Panc1 (cell line): ENCODE measurements at places on chromosomes 1 and 21. TPM values are rescaled to one million over a fixed set of nuclear protein-coding genes. Genes with fewer than 3 reads are reported as not detected.
A peak's percentile ranks its signal among the peaks of the same experiment; 100 is the strongest.

The DISC1 gene
- 0.36 TPM for total RNA-seq

The C8A gene
- not detected for total RNA-seq

The HES2 gene
- total RNA-seq: 11.1 TPM

The RGL1 gene
- 0.92 TPM for total RNA-seq

The WNT9A gene
- 26.5 TPM for total RNA-seq

The BARHL2 gene
- total RNA-seq: not detected

The FCGR2B gene
- 0.15 TPM for total RNA-seq

The KCNJ15 gene
- total RNA-seq: 0.13 TPM

The INPP5B gene
- 17.7 TPM for total RNA-seq

The METTL13 gene
- total RNA-seq: 41.9 TPM

GRCh38 chr1:205199931-205200299 is 11.6 kb downstream of the DSTYK start:
- H3K4me1 ChIP-seq: no peaks in the 10 kb centered on the region
- H3K27me3 ChIP-seq: no peaks in the 10 kb centered on the region
- H3K4me3 ChIP-seq: no peak overlapping the region
- no peak for DNase-seq

- H3K27me3 ChIP-seq: no peaks in the 10 kb centered on the region
- H3K36me3 ChIP-seq: no peaks in the 10 kb centered on the region; the same call in 1 of the 2 replicates
- H3K27ac ChIP-seq: peak overlapping the region; percentile 97
Measured at GRCh38 chr21:37071561-37072273, 1.2 kb downstream of the PIGP start.

GRCh38 chr1:20167126-20167525 is 18.8 kb upstream of the UBXN10 start:
- H3K4me3 ChIP-seq: no peak overlapping the region
- H3K27ac ChIP-seq: no peak overlapping the region
- H3K36me3 ChIP-seq: no peaks in the 10 kb centered on the region
- DNase-seq: no peak
- H3K27me3 ChIP-seq: no peaks in the 10 kb centered on the region

DNA sequence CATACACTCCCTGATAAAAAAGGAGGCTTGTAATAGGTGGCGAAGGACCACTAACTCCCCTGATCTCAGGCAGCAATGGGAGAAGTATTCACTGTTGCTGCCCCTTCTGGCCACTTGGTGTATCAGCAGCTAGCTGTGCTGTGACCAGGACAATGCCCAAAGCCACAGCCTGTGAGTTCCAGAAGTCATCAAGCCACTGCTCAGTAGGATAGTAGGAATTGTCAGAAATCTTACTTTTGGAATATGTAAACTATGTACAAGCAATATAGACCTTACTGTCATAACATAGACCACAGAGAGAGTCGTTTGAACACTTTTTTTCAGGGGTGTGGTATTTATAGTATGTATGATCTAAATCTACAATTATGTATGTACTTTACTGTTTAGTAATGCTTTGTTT is 248.3 kb upstream of the CAMK1G start:
- H3K4me1 ChIP-seq: no peaks in the 10 kb centered on the region
- DNase-seq: peak; percentile 20
- H3K36me3 ChIP-seq: no peaks in the 10 kb centered on the region
- H3K4me3 ChIP-seq: no peak overlapping the region

- no peaks in the 10 kb centered on the region for H3K4me1 ChIP-seq
- H3K27ac ChIP-seq: no peak overlapping the region
- DNase-seq: no peak
- H3K27me3 ChIP-seq: no peaks in the 10 kb centered on the region
- no peaks in the 10 kb centered on the region for H3K36me3 ChIP-seq
Measured at GRCh38 chr21:15095326-15095725, 30.5 kb upstream of the NRIP1 start.

GRCh38 chr21:24935991-24936390 is 671.3 kb downstream of the MRPL39 start:
- DNase-seq: no peak
- no peaks in the 10 kb centered on the region for H3K4me1 ChIP-seq
- H3K4me3 ChIP-seq: no peak overlapping the region
- no peaks in the 10 kb centered on the region for H3K27me3 ChIP-seq

DNA sequence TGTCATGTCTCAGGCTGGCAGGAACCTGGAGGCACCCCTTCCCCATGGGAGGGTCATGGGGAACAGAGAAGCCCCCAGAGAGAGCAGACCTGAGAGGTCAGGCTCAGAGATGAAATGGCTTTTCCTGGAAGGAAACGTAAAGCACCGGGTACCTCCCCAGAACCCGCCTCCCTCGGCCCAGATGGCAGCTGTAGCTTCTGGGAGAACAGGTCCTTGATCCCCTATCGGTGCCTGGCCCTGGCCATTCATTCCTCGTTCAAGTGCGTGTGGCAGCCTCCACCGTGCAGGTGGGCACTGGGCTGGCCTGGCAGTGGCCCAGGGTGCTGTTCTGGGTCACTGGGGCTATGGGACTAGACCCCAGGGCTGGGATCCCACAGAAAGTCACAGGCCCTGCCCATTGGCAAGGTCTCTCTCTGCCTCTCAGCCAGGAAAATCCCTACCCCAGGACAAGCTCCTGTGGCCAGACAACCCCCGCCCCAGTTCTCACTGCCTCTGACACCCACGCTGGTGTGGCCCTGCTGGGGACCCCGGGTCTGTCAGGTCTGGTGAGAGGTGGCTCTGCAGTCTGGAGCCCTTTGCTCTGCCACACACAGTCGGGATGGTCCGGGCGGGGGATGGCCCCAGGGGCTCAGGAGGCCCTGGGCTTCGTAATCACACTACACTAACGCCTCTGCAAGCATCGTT is 183.2 kb upstream of the VAMP3 start:
- H3K36me3 ChIP-seq: no peaks in the 10 kb centered on the region
- no peaks in the 10 kb centered on the region for H3K27me3 ChIP-seq
- DNase-seq: no peak
- H3K27ac ChIP-seq: no peak overlapping the region
- no peaks in the 10 kb centered on the region for H3K4me1 ChIP-seq
- no peak overlapping the region for H3K4me3 ChIP-seq

DNA sequence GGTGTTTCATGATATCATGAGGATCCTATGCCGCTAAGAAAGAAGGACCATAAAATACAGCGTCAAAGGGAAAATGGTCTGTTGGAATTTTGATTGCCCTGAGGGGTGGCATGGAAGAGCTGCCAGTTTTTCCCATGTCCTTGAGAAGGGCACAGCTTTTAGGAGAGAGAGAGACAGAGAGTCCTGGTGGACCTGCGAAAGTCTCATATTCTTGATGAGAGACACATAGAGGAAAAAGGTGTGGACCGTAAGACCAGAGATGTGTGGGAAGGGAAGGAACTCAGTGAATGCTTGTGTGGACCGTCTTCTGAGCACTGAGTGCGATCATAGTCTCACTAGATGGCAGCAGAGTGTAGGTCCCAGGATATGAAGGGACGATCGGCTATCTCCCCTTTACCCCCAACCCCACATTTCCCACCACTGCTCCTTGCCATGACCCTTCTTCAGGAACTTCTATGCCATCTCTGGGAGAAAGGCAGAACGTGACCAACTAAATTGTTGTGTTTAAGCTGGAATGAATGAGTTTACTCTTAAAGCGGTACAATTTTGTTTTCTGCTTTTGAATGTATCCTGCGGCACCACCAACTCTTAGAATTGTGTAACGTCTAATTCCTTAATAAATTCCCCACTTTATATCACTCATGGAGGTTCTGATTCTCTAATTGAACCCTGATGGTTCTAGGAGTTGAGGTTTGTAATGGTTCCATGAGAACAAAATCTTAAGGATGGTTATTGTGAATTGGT is 117.7 kb downstream of the CTH start:
- no peak overlapping the region for H3K27ac ChIP-seq
- H3K4me1 ChIP-seq: no peaks in the 10 kb centered on the region; the same call in 1 of the 2 replicates
- peaks cover 9% of the 10 kb centered on the region; the same call in 1 of the 2 replicates for H3K27me3 ChIP-seq
- no peaks in the 10 kb centered on the region for H3K36me3 ChIP-seq
- peak; percentile 13 for DNase-seq
- H3K4me3 ChIP-seq: no peak overlapping the region

- H3K4me1 ChIP-seq: no peaks in the 10 kb centered on the region
- H3K27ac ChIP-seq: no peak overlapping the region
- no peak for DNase-seq
- no peak overlapping the region for H3K4me3 ChIP-seq
Measured at GRCh38 chr1:213914392-213914791, 73.4 kb upstream of the PROX1 start.

- peak overlapping the region; percentile 29; the same call in 1 of the 2 replicates for H3K27ac ChIP-seq
- no peak for DNase-seq
- H3K4me3 ChIP-seq: no peak overlapping the region
- H3K36me3 ChIP-seq: no peaks in the 10 kb centered on the region
- no peaks in the 10 kb centered on the region for H3K27me3 ChIP-seq
- no peaks in the 10 kb centered on the region for H3K4me1 ChIP-seq
Measured at GRCh38 chr1:172229942-172230341, 190.5 kb upstream of the C1orf105 start.

GRCh38 chr21:41361786-41362604 is at the start of gene MX2:
TSS of gene MX2 (plus strand) at chr21:41362027. CDS start at chr21:41376907, 14,880 bp downstream.
- no peaks in the 10 kb centered on the region for H3K36me3 ChIP-seq
- no peak for DNase-seq
- H3K27ac ChIP-seq: no peak within 1 kb of the TSS
- H3K27me3 ChIP-seq: no peaks in the 10 kb centered on the region

DNA sequence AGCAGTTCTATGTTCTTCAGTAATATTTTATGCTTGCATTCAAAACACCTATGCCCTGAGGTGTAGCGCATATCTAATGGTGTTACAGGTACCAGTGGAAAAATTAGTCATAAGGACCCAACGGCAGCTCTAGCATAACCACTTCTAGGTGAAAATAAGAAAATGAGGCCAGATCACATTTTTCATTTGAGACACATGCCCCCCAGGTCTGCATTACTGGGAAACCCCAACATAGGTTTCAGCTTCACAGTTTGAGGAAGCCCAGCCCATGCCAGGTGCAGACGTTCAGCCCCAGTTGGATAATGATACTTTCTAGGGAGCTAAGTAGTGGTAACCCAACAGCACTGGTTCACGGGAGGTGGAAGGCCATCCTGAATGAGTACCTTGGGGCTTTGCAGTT is 129.8 kb downstream of the CNIH3 start:
- H3K4me3 ChIP-seq: no peak overlapping the region
- H3K27ac ChIP-seq: no peak overlapping the region
- peaks cover 4% of the 10 kb centered on the region; the same call in 1 of the 2 replicates for H3K27me3 ChIP-seq
- no peak for DNase-seq
- no peaks in the 10 kb centered on the region for H3K4me1 ChIP-seq

DNA sequence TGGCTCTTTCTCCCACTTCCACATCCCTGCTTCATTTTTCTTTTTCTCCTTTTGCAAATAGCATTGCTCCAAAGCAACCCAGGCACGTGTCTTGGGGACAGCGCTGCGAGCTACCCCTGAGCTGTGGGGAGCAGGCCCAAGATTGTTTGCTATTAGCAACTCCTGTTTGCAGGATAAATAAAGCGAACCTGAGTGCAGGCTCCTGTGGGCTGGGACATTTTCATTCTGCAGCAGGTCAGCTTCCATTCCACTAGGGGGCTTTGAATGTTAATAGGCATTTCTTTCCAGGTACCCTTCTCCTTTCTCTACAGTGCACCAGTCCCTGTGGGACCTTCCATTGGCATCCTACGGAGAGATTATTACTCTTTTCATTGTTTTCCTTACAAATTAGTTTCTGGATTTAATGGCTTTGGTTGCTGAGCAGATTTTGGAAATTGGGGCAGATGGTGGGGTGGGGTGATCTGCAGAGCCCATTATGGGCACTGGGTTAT is 54.0 kb downstream of the OLFML3 start:
- no peaks in the 10 kb centered on the region for H3K36me3 ChIP-seq
- no peak overlapping the region for H3K27ac ChIP-seq
- DNase-seq: peak; percentile 10
- no peaks in the 10 kb centered on the region for H3K27me3 ChIP-seq
- H3K4me3 ChIP-seq: no peak overlapping the region

DNA sequence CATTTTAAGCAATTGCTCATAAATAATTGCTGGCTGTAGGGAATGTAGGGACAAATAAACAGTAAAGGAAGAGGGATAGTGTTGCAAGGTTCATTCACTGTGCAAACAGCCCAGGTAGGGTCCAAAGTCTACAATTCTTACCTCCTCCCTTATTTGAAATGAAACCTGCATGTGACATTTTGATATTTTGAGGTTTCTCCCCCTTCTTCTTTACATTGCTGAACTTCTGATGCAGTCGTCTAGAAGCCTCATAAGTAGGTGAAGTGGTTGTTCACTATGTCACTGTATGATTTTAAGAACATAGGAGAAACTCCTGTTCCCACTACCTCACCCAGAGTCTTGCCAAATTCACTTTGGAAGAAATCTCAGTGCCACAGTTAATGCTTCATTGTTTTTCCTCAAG is 16.1 kb downstream of the F5 start:
- no peaks in the 10 kb centered on the region for H3K4me1 ChIP-seq
- DNase-seq: no peak
- H3K27me3 ChIP-seq: peaks cover 14% of the 10 kb centered on the region
- H3K27ac ChIP-seq: no peak overlapping the region
- H3K4me3 ChIP-seq: no peak overlapping the region
- no peaks in the 10 kb centered on the region for H3K36me3 ChIP-seq

DNA sequence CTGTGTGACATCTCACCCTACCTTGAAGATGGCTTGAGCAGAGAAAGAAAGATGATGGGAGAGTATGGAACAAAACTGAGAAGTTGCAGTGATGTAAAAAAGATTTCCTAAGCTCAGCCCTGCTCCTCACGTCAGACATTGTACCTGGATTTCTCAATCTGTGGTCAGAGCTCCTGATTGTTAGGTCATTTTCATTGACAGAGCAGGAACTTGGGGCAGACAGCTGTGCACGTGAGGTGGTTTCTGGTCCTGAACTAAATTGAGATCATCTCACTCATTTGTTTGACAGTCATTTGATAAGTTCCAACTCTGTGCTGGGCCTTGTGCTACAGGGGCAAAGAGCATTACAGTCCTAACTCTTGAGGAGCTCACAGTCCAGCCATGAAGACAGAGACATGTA is 10.2 kb downstream of the TRAF3IP3 start:
- no peak overlapping the region for H3K4me3 ChIP-seq
- H3K27me3 ChIP-seq: no peaks in the 10 kb centered on the region; the same call in 1 of the 2 replicates
- H3K36me3 ChIP-seq: no peaks in the 10 kb centered on the region
- no peaks in the 10 kb centered on the region for H3K4me1 ChIP-seq

DNA sequence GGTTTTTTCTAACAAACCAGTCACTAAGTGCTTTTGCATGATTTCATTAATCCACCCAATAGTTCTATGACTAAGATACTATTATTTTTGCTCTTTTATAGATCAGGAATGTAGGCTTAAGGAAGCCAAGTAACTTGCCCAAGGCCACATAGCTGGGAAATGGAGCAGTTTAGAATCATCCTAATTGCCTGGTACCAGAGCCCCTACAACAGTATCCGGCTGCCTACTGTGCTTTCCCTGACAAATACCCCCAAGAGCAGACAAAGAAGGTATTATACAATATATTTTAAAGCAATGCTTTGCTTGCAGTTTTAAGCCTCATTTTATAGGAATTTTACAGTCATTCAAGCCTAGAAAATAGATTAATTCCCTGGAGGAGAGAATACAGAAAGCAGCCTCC is 45.5 kb upstream of the RASAL2 start:
- no peak for DNase-seq
- no peaks in the 10 kb centered on the region for H3K36me3 ChIP-seq
- H3K4me3 ChIP-seq: no peak overlapping the region
- peaks cover 10% of the 10 kb centered on the region for H3K4me1 ChIP-seq
- no peak overlapping the region for H3K27ac ChIP-seq
- no peaks in the 10 kb centered on the region for H3K27me3 ChIP-seq
